ENCODE measurements at places on chromosomes 2 and 18. TPM values are rescaled to one million over a fixed set of nuclear protein-coding genes. Genes with fewer than 3 reads are reported as not detected.

GRCh38 chr18:9876867-9877654 is 8.7 kb upstream of the TXNDC2 start:
- H3K27me3 ChIP-seq: no peaks in the 10 kb centered on the region
- no peaks in the 10 kb centered on the region for H3K36me3 ChIP-seq
- peaks cover 7% of the 10 kb centered on the region for H3K4me1 ChIP-seq
- no peak overlapping the region for H3K27ac ChIP-seq
- no peak for DNase-seq

The UGT1A4 gene
- total RNA-seq: not detected

The GREB1 gene
- total RNA-seq: 0.10 TPM

The LHCGR gene
- total RNA-seq: not detected

- H3K36me3 ChIP-seq: no peaks in the 10 kb centered on the region
- peaks cover 1% of the 10 kb centered on the region for H3K4me1 ChIP-seq
- H3K27ac ChIP-seq: no peak overlapping the region
- DNase-seq: no peak
- H3K4me3 ChIP-seq: no peak overlapping the region
Observed at GRCh38 chr2:119242276-119243119, 18.9 kb downstream of the STEAP3 start.

The RPRM gene
- total RNA-seq: not detected

DNA sequence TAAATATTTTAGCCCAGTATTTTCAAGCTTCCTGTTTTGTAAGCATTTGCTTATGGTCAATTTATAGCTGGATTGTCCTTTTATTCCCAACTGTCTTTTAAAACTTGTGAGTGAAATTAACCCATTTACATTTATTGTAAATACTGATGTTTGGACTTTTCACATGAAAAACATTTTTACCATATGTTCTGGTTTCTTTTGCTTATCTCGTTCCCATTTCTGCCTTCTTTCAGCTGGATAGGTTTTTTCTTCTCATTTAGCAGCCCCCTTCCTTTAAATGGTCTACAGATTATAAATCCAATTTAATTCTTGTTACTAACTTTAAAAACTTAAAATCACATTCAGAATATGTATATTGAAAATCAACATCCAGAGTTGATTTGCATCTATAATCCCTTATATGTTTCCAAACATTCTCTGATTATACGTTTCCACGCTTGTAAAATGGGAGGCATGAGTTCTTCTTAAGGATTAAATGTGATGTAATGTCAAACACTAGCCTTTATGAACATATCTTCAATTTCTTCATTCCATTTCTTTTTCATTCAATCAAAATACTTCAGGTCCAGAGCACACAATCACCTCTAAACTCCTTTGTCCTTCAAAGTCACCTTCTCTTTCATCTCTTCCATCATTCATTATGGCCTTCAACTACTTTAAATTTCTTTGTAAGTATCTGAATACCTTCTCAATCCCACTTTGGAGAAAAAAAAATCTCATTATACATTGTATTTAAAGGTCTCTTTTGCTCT is 1.1 kb upstream of the KDM3A start:
- H3K27me3 ChIP-seq: peaks cover 7% of the 10 kb centered on the region
- H3K4me3 ChIP-seq: peak overlapping the region; percentile 97
- H3K4me1 ChIP-seq: peaks cover 42% of the 10 kb centered on the region
- DNase-seq: no peak

DNA sequence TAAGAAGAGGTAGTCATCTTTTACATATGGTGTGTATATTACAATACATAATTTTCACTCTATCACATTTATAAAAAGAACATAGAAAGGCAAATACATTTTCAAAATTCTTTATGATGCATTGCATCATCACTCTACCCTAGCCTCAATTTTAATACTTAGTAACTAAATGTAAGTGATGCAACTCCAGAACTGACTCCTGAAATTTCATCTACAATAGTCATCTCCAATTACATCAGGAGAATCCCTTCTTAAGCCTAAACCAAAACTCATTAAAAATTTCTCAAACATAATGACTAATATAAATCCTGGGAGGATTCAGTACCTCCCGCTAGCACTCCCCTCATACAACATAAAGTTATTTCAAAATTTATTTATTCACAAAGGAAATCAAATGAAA is 15.9 kb downstream of the TMX3 start:
- peaks cover 9% of the 10 kb centered on the region for H3K4me1 ChIP-seq
- DNase-seq: no peak
- no peaks in the 10 kb centered on the region for H3K27me3 ChIP-seq
- no peak overlapping the region for H3K4me3 ChIP-seq

- no peaks in the 10 kb centered on the region for H3K36me3 ChIP-seq
- H3K4me3 ChIP-seq: no peak overlapping the region
- H3K27me3 ChIP-seq: peaks cover 1% of the 10 kb centered on the region
- peaks cover 2% of the 10 kb centered on the region for H3K4me1 ChIP-seq
Observed at GRCh38 chr18:2508155-2508554, 63.1 kb downstream of the METTL4 start.

DNA sequence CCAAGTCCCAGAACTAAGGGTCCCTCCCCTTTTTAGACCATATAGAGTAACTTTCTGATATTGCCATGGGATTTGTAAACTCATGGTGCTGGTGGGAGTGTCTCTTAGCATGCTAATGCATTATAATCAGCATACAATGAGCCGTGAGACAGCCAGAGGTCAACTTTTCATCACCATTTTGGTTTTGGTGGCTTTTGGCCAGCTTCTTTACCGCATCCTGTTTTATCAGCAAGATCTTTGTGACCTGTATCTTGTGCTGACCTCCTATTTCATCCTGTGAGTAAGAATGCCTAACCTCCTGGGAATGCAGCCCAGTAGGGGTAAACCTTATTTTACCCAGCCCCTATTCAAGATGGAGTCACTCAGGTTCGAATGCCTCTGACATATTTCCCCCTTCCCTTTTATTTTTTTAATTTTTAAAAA is 148.2 kb downstream of the PHLPP1 start:
- peaks cover 3% of the 10 kb centered on the region for H3K4me1 ChIP-seq
- no peaks in the 10 kb centered on the region for H3K36me3 ChIP-seq
- DNase-seq: no peak
- no peak overlapping the region for H3K4me3 ChIP-seq

DNA sequence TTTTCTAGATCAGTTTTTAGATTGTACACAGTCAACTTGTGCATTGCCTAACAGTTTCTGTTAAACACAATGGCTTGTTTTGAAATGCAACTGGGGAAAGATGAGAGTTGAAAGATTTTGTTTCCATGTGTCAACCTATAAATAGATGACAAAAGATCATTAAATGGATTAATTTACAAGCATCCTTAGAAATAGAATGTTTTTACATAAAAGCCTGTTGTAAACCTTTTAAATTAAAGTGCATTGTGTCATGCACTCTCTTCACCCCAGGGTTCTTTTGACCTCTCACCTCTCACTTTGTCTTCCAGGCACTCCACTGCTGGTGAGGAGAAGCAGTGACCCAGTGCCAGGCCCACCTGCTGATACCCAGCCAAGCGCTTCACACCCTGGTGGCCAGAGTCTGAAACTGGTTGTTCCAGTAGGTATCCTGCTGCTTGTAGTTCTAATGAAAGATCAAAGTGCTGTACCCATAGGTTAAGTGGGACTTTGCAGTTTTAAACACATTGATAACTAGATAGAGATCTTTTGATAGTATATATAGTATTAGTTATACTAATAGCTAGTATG is 502.1 kb downstream of the PARD3B start:
- DNase-seq: no peak
- H3K27ac ChIP-seq: no peak overlapping the region
- peaks cover 19% of the 10 kb centered on the region for H3K36me3 ChIP-seq
- no peaks in the 10 kb centered on the region for H3K27me3 ChIP-seq
- no peak overlapping the region for H3K4me3 ChIP-seq
- H3K4me1 ChIP-seq: peaks cover 5% of the 10 kb centered on the region

GRCh38 chr18:21439431-21439846 is 161.1 kb downstream of the ESCO1 start:
- no peak overlapping the region for H3K4me3 ChIP-seq
- H3K4me1 ChIP-seq: no peaks in the 10 kb centered on the region
- no peak for DNase-seq
- H3K36me3 ChIP-seq: no peaks in the 10 kb centered on the region
- no peak overlapping the region for H3K27ac ChIP-seq
- peaks cover 21% of the 10 kb centered on the region for H3K27me3 ChIP-seq

- no peaks in the 10 kb centered on the region for H3K36me3 ChIP-seq
- H3K4me3 ChIP-seq: no peak overlapping the region
- H3K27ac ChIP-seq: no peak overlapping the region
- H3K27me3 ChIP-seq: no peaks in the 10 kb centered on the region
- no peaks in the 10 kb centered on the region for H3K4me1 ChIP-seq
Observed at GRCh38 chr2:206368484-206368883, 74.8 kb upstream of the ADAM23 start.

DNA sequence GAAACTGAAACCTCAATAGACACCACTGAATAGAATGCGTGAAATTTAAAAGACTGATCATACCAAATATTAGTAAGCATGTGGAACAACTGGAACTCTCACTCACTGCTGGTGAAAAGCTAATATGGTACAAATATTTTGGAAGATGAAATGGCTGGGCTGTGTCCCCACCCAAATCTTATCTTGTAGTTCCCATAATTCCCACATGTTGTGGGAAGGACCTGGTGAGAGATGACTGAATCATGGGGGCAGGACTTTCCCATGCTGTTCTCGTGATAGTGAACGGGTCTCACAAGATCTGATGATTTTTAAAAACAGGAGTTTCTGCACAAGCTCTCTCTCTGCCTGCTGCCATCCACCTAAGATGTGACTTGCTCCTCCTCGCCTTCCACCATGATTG is 32.0 kb upstream of the MYCN start:
- H3K27ac ChIP-seq: no peak overlapping the region
- H3K36me3 ChIP-seq: no peaks in the 10 kb centered on the region
- H3K4me3 ChIP-seq: no peak overlapping the region
- DNase-seq: no peak
- H3K27me3 ChIP-seq: peaks cover 6% of the 10 kb centered on the region

DNA sequence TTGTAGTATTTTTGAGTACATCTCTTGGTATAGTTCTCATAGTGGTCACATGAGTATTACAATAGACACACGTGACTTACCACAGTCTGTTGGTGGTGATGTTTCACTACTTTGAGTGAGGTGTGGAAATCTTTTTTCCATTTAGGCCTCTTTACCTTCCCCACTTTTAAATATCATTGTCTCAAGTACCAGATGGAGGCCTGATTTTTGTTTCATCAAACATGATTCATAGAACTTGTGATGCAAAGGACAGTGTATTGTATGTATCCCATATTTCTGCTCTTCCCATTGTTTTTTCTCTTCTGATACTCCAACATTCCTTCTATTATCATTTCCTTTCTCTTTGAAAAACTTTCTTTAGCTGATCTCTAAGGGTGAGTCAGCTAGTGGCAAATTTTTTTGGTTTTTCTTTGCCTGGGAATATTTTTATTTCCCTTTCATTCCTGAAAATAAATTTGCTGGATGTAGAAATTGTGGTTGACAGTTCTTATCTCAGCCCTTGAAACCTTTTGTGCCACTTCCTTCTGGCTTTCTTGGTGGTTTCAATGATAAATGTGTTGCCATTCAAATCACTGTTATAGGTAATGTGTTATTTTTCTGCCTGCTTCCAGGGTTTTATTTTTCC is 32.8 kb downstream of the RFX8 start:
- H3K4me1 ChIP-seq: peaks cover 18% of the 10 kb centered on the region
- DNase-seq: no peak
- H3K4me3 ChIP-seq: no peak overlapping the region
- H3K36me3 ChIP-seq: peaks cover 23% of the 10 kb centered on the region
- H3K27me3 ChIP-seq: no peaks in the 10 kb centered on the region
- no peak overlapping the region for H3K27ac ChIP-seq

GRCh38 chr2:156466739-156467405 is 30.7 kb downstream of the GPD2 start:
- no peak overlapping the region for H3K4me3 ChIP-seq
- no peak for DNase-seq
- H3K27ac ChIP-seq: peak overlapping the region; percentile 47
- peaks cover 25% of the 10 kb centered on the region for H3K4me1 ChIP-seq

DNA sequence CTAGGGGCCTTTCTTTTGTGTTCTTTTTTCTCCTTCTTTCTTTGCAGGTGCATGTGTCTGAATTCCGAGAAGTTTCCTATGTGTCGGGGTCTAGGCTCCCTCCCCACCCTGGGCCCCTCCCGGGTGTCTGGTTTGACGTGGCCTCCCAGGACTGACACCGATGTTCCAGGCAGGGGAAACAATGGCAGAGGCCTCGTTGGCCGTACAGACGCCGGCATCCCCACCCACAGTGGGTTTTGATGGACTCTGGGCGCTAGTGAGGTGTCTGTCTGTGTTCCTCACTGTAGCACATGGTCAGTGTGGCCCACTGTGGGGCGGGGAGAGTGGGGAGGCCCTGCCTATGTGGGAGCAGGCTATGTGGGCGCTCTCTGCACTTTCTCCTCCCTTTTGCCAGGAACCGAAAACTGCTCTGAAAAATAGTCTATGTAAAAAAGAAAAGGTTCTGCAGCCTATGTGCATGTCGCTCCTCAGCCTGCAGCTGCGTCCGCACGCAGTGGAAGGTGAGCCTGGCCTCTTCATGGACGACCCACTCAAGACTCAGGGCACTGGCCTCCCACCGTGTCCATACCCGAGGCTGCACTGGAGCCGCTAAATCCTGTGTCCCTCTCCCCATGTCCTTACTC is 90.9 kb upstream of the ASB18 start:
- no peaks in the 10 kb centered on the region for H3K27me3 ChIP-seq
- H3K4me3 ChIP-seq: no peak overlapping the region
- peak overlapping the region; percentile 43 for H3K27ac ChIP-seq
- no peaks in the 10 kb centered on the region for H3K36me3 ChIP-seq
- DNase-seq: no peak
- H3K4me1 ChIP-seq: peaks cover 19% of the 10 kb centered on the region

DNA sequence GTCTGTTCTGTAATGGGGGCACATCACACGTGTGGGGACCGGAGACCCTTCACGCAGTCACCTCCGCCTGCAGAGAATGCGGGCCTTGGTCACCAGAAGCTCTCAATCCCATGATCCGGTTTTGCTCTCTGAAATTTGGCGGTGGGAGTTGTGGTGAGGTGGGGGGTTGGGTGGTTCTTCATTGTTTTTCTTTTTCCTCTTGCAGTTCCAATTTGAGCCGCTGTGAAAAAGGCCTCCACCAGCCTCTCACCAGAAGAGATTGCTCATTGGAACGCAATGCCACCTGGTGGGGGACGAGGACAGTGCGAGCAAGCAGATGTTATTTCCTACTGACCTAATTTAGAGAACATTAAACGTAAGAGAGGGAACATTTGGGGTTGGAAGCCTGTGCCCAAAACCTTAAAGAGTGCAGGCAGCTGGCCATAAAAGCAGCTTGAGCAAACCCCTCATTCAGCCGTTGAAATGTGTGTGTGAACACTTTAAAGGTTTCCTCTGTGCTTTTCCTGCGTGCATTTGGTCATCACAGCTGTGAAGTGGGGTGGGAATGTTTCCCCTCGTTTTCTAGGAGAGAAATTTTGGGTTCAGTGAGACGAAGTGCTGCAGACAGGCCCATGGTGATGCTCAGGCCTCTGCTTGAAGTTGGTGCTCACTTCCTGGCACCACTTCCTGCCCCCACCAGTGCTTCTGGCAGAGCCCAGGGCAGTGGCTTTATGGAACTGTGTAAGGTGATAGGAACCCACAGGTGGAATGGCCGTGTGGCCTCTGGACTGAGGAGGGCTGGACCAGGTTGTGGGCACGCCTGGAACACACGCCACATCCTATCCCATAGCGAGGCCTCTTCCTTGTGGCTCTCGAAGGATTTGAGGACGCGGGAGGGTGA is 61.7 kb downstream of the ZCCHC2 start:
- H3K4me1 ChIP-seq: peaks cover 48% of the 10 kb centered on the region
- no peaks in the 10 kb centered on the region for H3K27me3 ChIP-seq
- H3K27ac ChIP-seq: peak overlapping the region; percentile 91
- peak overlapping the region; percentile 0 for H3K4me3 ChIP-seq
- peaks cover 43% of the 10 kb centered on the region for H3K36me3 ChIP-seq

- DNase-seq: no peak
- H3K27me3 ChIP-seq: no peaks in the 10 kb centered on the region
- no peak overlapping the region for H3K27ac ChIP-seq
- H3K4me3 ChIP-seq: no peak overlapping the region
Observed at GRCh38 chr2:221448057-221448843, 123.9 kb downstream of the EPHA4 start.

Measured in activated CD4-positive, alpha-beta T cell treated with anti-CD3 and anti-CD28 coated beads, Interleukin-2, amount 10 ng/mL, durations not matched to agents 7 days and 5 days (primary cell).